ENCODE measurements at places on chromosomes 1 and 21.
A peak's percentile ranks its signal among the peaks of the same experiment; 100 is the strongest.

DNA sequence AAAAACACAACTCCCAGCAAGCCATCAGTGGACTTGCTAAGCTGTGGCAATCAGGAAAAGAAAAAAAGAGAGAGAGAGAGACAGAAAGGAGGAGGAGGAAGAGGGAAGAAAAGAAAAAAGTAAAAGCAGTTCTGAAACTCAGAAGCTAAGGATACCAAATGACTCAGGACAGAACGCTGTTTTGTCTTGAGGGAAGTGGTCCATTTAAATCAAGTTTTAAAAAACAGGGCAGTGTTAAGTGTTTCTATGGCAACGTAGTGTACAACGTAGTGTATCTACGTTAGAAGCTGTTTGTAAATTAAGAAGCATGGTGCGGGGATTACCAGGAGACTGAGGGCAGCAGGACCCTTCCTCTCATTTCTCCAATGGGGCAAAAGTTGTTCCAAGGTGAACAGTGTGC is 5.8 kb downstream of the ADORA3 start:
- no peak for DNase-seq

- no peak for DNase-seq
Observed at GRCh38 chr1:150650193-150650592, 20.8 kb upstream of the ENSA start.

DNA sequence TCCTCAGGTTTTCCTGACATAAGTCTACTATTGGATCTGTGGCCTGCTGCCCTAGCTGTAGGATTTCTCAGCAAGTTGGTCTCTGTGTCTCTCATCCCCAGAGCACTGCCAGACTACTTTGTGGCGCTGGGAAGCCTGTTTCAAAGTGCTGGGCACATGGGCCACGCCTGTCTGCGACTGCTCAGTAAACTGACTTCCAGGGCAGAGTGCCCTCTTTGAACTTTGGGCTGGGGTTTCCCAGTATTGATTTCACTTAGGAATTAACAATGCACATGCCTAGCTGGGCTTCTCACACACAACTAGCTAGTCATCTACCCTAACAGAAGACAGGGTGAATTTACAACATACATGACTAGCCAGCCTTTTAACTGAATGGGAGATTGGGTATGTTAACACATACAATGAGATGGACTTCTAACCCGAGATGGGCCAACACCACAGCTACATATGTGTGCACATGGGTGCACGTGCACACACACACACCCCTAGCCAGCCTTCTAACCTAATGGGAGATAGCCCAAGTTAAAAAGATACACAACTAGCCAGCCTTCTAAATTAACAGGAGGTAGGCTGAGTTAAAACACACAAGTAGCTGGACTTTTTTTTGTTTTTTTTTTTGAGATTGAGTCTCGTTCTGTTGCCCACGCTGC is 6.9 kb upstream of the TRIM17 start:
- no peak for DNase-seq

DNA sequence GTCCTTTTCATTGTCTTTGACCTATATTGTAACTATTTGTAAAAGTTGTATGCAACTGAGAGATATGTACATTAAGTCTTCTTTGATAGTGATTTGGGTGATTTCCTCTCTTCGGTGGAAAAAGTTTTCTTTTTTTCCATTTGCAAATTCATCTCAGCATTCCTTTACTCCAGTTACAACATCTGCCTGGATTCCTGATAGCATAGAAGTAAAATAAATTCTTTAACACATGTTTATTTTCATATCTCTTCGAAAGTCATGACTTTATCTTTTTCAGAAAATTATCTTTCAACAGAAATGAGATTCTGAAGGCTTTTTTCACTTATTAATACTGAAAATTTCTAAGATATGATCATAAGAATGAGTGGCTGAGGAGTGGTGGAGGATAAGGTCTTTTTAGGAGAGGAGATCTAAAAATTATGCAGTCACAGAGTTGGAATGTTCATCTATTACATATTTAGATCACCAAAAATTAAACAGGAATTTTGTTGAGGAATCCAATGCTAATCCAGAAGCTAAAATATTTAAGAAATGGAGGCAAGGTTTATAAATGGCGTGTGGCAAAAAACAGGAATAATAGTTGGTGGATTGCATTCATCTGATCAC is 400.5 kb downstream of the KCNT2 start:
- no peak for DNase-seq

DNA sequence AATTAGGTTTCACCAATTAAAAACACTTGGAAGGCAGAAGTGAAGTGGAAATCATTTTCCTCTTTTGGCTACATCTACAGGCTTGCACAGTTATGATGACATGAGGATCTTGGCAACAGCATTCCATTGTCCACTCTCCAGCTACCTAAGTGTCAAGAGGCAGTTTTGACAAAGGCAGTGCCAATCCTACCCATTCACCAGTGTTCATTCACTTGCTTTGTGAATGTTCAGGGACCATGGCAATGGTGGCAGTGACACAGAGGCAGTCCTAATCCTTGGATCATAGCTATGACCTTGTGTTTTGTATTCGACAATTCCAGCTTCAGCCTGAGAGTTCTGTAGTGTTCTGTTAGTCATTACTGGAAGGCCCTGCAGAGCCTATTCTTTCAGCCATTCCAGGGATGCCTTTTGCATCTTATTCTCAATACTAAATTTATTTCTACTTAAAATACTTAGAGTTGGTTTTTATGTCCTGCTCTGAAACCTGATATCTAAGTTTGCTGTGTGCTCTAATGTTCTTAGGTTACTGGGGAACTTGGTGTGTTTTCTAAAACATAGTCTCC is 36.7 kb downstream of the CRB1 start:
- no peak for DNase-seq

- peak; percentile 1 for DNase-seq
Observed at GRCh38 chr1:179677882-179678281, 65.2 kb upstream of the FAM163A start.

- DNase-seq, result peak; percentile 20
Observed at GRCh38 chr1:60541831-60542532, 468.4 kb upstream of the C1orf87 start.

DNA sequence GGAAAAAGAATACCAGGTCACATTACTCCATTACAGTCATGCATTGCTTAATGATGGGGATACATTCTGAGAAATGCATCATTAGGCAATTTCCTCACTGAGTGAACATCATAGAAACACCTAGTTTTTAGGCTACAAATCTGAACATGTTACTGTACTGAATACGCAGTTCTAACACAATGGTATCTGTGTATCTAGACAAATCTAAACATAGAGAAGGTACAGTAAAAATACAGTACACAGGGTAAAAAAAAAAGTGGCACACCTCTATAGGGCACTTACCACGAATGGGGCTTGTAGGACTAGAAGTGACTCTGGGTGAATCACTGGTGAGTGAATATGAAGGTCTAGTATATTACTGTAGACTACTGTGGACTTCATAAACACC is 115.7 kb downstream of the AKT3 start:
- DNase-seq, result no peak

- no peak for DNase-seq
Observed at GRCh38 chr1:156941675-156942074, 21.2 kb downstream of the LRRC71 start.

- no peak for DNase-seq
Observed at GRCh38 chr21:42189431-42189830, 29.5 kb upstream of the ABCG1 start.

DNA sequence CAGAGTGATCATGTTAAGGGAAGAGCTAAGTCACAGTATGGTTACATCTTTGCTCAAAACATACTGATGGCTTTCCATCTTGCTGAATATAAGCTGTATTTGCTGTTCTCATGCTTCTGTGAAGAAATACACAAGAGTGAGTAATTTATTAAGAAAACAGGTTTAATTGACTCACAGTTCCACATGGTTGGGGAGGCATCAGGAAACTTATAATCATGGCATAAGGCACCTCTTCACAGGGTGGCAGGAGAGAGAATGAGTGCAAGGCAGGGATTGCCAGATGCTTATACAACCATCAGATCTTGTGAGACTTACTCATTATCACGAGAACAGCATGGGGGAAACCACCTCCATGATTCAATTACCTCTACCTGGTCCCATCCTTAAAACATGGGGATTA is 24.4 kb upstream of the RGS5 start:
- DNase-seq, result no peak

- DNase-seq, result no peak
Observed at GRCh38 chr1:62424411-62424810, 12.4 kb upstream of the USP1 start.

DNA sequence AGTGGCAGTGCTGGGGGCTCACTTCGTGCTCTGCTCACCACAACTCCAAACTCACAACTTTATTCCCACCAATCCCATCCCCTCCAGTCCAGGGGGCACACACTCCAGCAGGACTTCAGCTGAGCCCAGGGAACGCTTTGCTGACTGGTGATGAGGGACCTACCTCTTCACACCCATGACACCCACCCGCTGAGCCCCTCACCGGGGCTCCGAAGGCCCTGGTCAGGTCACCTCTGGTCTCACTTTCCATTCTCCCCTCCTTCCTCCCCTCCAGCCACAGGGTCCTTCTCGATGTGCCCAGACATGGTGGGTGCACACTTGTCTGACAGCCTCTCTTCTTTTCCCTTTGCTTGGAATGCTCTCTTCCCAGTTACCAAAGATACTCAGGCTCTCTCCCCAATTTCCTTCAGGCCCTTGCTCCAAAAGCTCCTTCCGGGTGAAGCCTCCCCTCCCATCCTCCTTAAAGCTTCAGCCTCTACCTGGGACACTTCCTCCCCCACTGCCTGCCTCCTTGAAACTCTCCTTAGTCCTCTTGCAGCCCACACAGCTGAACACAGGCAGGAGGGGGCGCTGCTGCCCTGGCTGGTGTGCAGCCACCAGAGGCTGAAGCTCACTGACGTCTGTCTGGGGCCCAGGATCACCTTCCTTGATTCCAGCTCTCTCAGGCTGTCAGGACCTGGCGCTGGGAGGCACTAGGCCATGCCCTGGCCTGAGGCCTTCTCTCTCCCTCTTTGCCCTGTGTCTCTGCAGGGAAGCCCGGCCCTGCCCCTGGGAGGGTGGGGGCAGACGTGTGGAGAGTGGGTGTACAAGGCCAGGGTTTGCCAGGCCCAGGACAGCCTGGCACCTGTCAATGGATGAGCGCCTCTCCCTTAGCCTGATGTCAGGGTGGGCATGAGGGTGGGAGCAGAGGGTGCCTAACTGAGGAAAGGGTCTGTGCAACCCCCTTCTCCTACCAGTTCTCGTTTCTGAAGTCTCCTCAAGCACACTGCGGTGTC is 1.6 kb downstream of the KCNE1 start:
- DNase-seq, result peak; percentile 88

DNA sequence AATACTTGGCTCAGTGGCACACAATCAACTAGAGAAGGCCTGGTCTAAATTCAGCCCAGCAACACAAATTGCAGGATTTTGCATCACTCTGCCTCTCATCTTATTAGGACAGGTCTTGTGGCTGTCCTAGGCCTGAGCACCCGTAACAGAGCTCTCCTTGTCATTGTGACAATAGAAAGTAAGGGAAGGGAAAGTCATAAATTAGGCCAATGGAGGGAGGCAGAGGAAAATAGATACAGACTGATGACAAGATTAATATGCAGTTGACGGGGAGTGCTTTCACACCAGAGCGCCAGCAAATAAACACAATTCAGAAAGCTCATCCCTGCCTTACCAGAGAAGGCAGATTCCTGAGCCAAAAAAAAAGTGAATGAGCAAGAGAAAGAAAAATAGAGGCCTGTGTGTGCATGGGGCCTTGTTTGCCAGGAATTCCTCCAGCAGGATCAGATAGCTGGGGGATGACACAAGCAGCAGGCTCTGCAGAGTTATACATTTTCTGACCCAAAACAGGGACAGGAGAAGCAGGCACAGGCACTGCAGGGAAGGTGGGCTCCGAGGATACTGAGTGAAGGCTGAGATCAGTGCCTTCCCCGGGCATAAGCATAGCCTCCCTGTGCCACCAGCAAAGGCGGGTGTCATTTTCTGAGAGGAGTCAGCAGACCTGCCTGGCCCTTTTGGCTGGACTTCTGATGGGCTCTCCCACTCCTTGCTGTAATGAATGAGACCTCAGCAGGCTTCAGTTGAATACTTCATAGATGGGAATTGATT is 110.0 kb upstream of the SPAG17 start:
- DNase-seq, result peak; percentile 24

GRCh38 chr1:10694274-10694632 is 102.2 kb downstream of the CASZ1 start:
- peak; percentile 62 for DNase-seq

- DNase-seq, result no peak
Observed at GRCh38 chr21:24436236-24436635, 1171.0 kb downstream of the MRPL39 start.
